Activated CD4-positive, alpha-beta memory T cell treated with anti-CD3 and anti-CD28 coated beads for 36 hours (primary cell): ENCODE measurements at places on chromosomes 7 and 10.
A peak's percentile ranks its signal among the peaks of the same experiment; 100 is the strongest.

DNA sequence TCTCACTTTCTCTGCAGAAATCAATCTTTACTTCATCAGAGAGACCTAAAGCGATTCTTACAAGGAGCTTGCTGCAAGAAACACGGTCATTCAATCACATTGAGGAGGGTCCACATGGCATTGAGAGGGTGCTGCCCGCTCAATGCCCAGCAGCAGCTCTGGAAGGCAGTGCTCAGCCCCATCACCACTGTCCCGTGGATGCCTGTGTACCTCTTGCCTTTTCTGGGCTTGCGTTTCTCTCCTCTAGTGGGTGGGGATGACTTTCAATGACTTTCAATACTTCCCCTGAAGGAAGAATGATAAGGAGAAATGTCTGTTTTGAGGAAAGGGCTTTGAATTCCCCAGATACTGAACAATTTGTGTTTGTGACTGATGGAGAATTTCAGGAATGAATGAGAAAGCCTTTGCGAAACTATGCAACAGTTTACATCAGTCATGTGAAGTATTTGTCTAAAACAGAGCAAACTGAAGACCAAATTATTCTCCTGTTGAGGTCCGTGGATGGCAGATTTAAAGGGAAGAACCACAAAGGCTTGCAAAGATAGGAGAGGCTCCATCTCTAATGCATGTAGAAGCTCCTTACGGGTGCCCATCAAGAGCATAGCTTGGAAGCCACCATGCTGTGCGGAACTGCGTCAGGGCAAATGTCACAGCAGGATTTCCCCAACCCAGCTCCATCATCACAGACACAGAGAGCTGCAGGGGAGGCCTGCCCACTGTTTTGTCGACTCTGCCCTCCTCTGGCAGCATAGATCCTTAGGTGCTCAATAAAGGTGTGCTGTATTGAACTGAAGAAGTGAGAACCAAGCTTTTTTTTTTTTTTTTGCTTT is 6.6 kb upstream of the ZNF22 start:
- DNase-seq = no peak
- no peaks in the 10 kb centered on the region for H3K27me3 ChIP-seq
- no peak overlapping the region for H3K4me3 ChIP-seq
- H3K27ac ChIP-seq = no peak overlapping the region

DNA sequence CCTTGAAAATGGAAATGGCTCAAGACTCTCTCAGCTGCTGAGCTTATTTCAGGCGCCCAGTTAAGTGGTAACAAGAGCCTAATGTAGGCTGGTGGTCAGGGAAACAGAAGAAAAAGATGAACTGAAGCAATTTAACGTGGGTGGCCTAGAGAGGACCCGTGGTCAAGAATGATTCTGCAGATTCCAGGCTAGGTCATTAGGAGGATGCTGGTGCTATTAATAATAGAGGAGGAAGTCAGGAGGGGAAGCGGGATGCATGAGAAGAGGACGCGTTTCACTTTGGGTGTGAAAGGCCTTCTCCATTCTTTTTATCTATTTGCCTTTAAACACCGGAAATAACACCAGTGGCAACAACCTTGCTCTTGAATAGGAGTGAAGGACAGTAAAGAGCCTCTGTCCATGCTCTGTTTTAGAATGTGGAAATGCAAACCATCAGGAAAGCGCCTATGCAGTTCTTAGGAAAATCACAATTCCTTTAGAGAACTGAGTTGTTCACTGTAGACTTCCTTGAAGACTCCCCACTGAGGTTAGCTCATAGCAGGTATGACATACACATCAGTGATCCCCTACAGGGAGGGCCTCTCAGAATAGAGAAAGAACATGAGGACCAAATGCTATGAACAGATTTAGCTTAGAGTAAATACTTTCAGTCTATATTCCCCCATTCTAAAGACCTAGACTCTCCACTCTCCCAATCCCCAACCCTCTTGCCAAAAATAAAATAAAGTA is 8.6 kb downstream of the LIPA start:
- no peak overlapping the region for H3K27ac ChIP-seq
- no peak for DNase-seq
- no peaks in the 10 kb centered on the region for H3K4me1 ChIP-seq
- peaks cover 3% of the 10 kb centered on the region for H3K36me3 ChIP-seq
- no peak overlapping the region for H3K4me3 ChIP-seq

- H3K36me3 ChIP-seq = no peaks in the 10 kb centered on the region
- peak; percentile 18 for DNase-seq
- H3K27ac ChIP-seq = peak overlapping the region; percentile 70
- peak overlapping the region; percentile 40 for H3K4me3 ChIP-seq
- H3K4me1 ChIP-seq = peaks cover 18% of the 10 kb centered on the region
Observed at GRCh38 chr7:84092207-84092606, 102.4 kb downstream of the SEMA3A start.

DNA sequence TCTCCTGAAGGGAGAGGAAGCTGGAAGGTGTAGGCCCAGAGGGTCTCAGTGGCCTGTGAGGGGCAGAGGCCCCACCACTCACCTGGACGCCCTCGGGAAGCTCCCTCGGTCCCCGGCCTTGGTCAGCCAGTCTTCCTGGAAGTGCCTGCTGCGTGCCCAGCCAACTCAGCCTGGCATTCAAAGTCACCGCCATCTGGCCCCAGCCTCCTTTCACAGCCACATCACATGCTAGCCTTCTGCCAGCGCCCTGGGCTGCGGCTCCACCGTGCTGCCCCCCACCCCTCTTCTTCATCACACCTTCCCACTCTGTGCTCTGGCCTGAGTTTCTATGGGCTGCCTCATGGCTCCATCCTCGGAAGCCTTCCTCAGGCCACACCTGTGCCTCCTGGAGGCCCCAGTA is 98.0 kb downstream of the ZMIZ1 start:
- H3K27ac ChIP-seq = no peak overlapping the region
- H3K36me3 ChIP-seq = no peaks in the 10 kb centered on the region
- H3K4me1 ChIP-seq = no peaks in the 10 kb centered on the region

DNA sequence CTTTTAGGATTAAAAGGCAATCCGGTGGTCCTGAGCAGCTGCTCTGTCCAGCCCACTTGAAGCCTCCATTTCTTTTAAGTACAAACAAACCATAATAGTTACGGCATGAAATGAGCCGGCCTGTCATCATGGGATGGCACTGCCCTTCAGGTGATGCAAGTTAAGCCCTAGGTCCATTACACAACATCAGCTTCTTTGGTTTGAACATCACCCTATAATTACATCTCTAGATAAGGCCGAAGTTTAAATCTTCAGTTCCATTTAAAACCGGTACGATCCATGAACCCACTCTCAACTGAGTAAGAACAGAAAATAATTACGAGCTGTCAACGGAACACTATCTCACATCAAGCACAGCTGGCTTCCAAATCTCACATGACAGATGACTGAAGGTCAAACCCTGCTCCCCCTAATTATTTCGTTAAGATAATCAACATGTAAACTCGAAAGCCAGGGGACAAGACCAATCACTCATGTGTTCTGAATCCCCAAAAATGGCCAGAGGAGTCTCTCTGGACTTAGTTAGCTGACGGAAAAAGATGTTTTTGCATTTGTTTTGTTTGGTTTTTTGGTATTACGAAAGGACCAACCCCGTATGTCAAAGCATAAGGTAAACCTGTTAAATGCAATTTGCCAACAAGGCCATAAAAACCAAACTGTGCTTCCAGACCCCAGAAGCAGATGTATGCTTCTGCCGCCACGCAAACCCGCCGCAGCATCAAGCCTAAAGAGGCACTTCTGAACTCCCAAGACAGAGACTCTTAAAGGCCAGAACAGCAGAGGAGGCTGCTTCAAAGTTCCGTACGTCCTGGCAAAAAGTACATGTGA is 10.8 kb downstream of the GNA12 start:
- H3K27ac ChIP-seq = no peak overlapping the region
- H3K36me3 ChIP-seq = peaks cover 14% of the 10 kb centered on the region
- no peak overlapping the region for H3K4me3 ChIP-seq
- H3K4me1 ChIP-seq = peaks cover 20% of the 10 kb centered on the region
- H3K27me3 ChIP-seq = no peaks in the 10 kb centered on the region

GRCh38 chr7:1555046-1555812 is 776 bp downstream of the TMEM184A start:
- H3K4me1 ChIP-seq = no peaks in the 10 kb centered on the region
- no peaks in the 10 kb centered on the region for H3K36me3 ChIP-seq
- no peak overlapping the region for H3K4me3 ChIP-seq

GRCh38 chr10:115875172-115875571 is 397.8 kb downstream of the GFRA1 start:
- no peaks in the 10 kb centered on the region for H3K4me1 ChIP-seq
- no peak overlapping the region for H3K4me3 ChIP-seq
- H3K36me3 ChIP-seq = no peaks in the 10 kb centered on the region
- DNase-seq = no peak
- no peak overlapping the region for H3K27ac ChIP-seq
- no peaks in the 10 kb centered on the region for H3K27me3 ChIP-seq

DNA sequence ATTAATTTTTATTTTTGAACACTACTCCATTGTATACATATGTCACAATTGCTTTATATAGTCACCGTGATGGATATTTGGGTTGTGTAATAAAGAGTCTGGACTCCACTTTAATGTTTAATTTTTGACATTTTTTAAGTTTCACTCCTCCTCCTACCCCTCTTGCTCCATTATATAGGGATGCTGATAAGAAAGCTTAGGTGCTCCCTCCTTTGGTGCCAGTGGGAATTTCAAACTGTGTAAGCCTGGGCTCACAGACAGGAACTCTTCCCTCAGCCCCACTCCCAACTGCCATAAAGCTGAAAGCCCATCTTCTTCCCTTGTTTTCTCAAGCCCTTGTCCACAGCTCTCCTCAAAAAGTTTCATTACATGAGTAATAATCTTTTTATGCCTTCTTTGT is 47.6 kb downstream of the TWIST1 start:
- no peak overlapping the region for H3K27ac ChIP-seq
- no peaks in the 10 kb centered on the region for H3K36me3 ChIP-seq
- no peak overlapping the region for H3K4me3 ChIP-seq
- no peak for DNase-seq
- H3K27me3 ChIP-seq = no peaks in the 10 kb centered on the region
- H3K4me1 ChIP-seq = no peaks in the 10 kb centered on the region

DNA sequence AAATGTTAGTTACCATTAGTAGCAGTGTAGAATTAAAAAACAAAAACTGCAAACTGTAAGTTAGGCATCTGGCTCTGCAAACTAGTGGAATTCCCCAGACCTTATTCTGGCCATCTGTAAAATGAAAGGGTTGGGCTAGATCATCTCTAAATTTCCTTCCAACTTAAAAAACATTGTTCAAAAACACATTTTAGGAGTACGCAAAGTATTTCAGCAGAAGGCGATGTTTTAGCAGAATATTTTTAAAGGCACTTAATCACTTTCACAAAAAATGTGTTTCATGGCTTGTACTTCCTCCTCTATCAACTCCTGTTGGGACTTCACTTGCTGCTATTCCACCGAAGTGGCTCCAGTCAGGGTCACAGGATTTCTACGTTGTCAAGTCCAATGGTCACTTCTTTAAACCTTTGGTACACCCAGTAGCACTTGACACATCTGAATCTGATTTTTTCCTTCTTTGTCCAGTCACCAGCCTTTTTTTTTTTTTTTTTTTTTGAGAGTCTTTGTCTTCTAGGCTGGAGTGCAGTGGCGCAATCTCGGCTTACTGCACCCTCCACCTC is 169.0 kb downstream of the AHR start:
- DNase-seq = no peak
- no peak overlapping the region for H3K27ac ChIP-seq
- H3K4me3 ChIP-seq = no peak overlapping the region
- H3K27me3 ChIP-seq = peaks cover 4% of the 10 kb centered on the region
- peaks cover 11% of the 10 kb centered on the region for H3K4me1 ChIP-seq

DNA sequence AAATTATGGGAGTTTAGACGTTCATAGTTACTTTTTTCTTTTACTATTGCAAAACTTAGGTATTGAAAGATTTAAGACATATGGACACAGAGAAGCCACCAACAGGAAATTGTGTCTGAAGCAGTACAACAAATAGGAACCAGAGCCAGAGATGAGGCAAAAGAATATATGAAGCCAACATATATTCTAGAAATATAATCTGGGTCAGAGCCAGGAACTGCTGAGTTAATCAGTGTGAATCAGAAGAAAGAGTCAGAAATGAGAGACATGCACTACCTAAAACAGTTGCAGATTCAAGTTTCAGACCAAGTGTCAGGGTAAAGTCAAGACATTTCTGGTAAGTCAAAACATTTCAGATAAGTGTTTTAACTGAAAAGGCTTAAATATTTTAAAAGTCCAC is 67.7 kb downstream of the DGKB start:
- H3K27me3 ChIP-seq = no peaks in the 10 kb centered on the region
- no peaks in the 10 kb centered on the region for H3K36me3 ChIP-seq
- no peak overlapping the region for H3K27ac ChIP-seq
- H3K4me3 ChIP-seq = no peak overlapping the region
- DNase-seq = no peak

DNA sequence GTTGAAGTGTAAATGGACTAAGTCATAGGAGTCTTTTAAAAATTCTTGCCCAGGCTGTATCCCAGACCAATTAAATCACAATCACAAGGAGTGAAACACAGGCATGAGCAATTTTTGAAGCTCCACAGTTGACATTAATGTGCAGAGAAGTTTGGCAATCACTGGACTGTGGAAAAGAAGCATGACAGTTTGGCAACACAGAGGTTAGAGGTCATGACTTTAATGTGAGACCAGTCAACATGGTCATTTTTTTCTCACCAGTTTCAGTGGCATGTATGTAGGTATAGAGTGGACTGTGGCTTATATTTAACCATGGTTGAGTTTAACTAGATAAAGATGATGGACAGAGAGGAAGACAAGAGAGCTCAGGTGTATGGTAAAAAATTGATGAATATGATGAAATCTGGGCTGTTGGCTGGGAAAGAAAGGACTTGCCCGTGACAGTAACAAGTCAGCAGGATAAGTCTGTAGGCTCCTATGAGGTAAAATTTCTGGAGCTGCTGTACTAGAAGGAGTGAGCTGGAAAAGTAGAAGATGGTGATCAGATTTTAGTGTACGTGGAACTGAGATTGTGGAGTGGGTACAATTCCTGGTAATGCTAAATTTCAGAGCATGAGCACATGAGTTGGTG is 432.2 kb upstream of the GHITM start:
- no peaks in the 10 kb centered on the region for H3K4me1 ChIP-seq
- H3K4me3 ChIP-seq = no peak overlapping the region
- no peak overlapping the region for H3K27ac ChIP-seq
- H3K27me3 ChIP-seq = no peaks in the 10 kb centered on the region
- no peak for DNase-seq

- no peak overlapping the region for H3K27ac ChIP-seq
- no peaks in the 10 kb centered on the region for H3K27me3 ChIP-seq
- no peaks in the 10 kb centered on the region for H3K36me3 ChIP-seq
- H3K4me3 ChIP-seq = no peak overlapping the region
Observed at GRCh38 chr7:80967917-80968297, 49.1 kb upstream of the SEMA3C start.

DNA sequence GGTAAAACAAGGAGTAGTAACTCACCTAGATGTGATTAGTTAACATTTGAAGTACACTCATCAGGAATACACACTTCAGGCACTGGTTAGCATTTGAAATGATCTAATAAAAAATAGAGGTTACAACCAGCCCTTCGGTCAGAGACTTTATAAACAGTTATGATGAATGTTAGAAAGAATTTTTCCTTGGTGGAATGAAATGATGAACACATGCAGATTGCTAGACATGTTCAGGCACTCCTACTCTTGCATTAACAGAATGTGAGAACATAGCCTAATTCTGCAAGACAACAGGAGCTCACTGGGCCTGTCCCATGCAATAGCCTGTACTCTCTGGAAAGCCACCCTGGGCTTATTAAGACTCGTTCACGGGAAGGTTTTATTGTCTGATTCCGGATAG is 47.3 kb upstream of the TECTB start:
- no peak overlapping the region for H3K27ac ChIP-seq
- H3K27me3 ChIP-seq = peaks cover 1% of the 10 kb centered on the region
- H3K4me3 ChIP-seq = no peak overlapping the region
- DNase-seq = no peak

- no peak overlapping the region for H3K27ac ChIP-seq
- no peak for DNase-seq
- no peaks in the 10 kb centered on the region for H3K36me3 ChIP-seq
- no peak overlapping the region for H3K4me3 ChIP-seq
Observed at GRCh38 chr7:27680610-27681009, 17.9 kb upstream of the HIBADH start.
